ENCODE measurements at places on chromosomes 4 and X.
A peak's percentile ranks its signal among the peaks of the same experiment; 100 is the strongest.

- no peak for DNase-seq
These were observed 3.5 kb upstream of the TAB3 start for GRCh38 chrX:30892591-30892990.

DNA sequence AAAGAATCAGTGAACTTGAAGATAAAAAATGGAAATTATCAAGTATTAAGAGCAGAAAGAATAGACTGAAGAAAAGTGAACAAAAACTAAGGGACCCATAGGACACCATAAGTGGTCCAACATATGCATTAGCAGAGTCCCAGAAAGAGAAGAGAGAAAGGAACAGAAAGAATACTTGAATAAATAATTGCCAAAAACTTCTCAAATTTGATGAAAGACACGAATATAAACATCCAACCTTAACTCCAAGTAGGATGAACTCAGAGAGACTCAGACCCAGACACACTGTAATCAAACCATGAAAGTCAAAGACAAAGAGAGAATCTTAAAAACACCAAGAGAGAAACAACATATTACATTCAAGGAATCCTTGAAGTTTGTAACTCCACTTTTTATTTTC lies 35.7 kb downstream of the MORC4 start:
- no peak for DNase-seq

- DNase-seq, result peak; percentile 4
These were observed 152.5 kb upstream of the SPRY1 start for GRCh38 chr4:123244137-123244536.

GRCh38 chr4:40685300-40685699 lies 55.6 kb upstream of the RBM47 start:
- DNase-seq, result no peak

DNA sequence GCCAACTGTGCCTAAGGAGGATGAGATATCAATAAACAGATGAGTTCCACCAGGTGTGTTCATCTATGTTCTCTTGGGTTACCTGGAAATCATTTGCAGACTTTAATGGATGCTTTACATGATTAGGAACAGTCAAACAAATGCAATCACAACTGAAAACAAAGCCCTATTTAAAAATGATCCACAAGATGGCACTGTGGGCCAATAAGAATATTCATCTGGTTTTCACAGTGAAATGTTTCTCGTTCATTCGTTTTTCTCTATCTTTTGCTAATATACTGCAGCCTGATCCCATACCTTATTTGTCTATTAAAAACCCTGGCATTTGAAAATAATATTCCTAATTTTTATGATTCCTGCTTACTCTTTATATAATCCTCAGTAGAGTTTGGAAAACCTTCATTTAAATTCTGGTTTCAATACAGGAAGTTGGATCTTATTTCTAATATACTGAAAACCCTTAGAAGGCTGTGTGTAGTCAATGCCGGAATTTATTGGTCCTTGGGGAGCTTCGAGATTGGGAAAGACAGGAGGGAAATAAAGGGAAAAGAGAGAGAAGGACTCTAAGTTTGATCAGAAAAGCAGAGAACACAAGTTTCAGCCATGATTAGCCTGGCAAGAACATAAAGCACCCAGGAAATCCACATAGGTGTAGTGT lies 63.8 kb upstream of the TAPT1 start:
- peak; percentile 17 for DNase-seq

DNA sequence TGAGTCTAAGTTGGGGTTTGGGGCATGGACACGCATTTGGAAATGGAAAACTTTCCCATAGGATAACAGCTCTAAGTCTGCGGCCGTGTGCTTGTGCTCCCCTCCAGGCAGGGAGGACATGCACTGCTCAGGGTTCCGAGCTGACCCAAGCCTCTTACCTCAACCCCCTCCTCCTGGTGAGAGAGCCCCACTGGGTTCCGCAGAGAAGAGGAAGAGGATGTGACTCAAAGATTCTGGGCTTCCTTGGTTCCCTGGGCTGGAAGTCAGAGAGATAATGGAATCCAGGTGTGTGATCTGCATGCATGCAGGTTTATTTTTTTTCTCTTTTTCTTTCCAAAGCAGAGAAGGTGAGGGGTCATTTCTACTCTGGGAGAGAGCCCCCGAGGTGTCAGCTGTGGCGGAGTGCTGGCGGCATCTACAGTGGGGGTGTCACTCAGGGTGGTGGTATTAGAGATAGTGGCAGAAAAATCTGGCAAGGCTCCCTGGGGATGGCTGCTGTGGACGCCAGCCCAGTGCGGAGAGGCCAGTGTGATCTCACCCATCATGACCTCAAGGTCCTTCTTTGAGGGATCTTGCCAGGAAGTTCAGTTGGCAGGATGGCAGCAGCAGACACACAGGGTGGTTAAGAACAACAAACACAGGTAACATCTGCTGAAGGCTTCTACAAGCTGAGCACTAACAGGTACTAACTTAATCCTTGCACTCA lies 168.7 kb upstream of the HAND2 start:
- no peak for DNase-seq

DNA sequence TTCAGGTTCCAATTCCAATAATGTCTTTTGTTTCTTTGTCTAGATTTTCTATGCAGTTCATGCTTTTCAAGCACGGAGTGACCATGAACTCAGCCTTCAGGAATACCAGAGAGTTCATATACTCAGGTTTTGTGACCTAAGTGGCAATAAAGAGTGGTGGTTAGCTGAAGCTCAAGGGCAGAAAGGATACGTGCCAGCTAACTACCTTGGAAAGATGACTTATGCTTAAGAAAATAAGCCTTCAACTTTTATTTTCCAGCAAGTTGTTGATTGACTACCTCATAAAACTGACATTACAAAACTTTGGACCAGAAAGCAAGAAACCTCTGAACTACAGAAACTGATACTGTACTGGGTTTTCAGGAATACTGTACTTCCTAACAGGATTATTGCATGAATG lies 30.8 kb downstream of the INTS12 start:
- DNase-seq, result no peak

GRCh38 chrX:57286507-57287251 lies at the start of gene FAAH2:
Gene FAAH2 (plus strand): TSS chrX:57286706. CDS start chrX:57286826, 120 bp downstream.
- DNase-seq, result peak; percentile 91

GRCh38 chr4:181949704-181950312 lies 293.4 kb upstream of the TENM3 start:
- no peak for DNase-seq

- DNase-seq, result no peak
These were observed 19.9 kb downstream of the NAT8L start for GRCh38 chr4:2079006-2079405.

- no peak for DNase-seq
These were observed 614.1 kb downstream of the PCDH7 start for GRCh38 chr4:31334086-31334910.

GRCh38 chr4:82381661-82382296 lies 8.0 kb upstream of the HNRNPD start:
- DNase-seq, result no peak

- DNase-seq, result peak; percentile 41
These were observed 851.9 kb upstream of the FRG1 start for GRCh38 chr4:189088780-189089179.

DNA sequence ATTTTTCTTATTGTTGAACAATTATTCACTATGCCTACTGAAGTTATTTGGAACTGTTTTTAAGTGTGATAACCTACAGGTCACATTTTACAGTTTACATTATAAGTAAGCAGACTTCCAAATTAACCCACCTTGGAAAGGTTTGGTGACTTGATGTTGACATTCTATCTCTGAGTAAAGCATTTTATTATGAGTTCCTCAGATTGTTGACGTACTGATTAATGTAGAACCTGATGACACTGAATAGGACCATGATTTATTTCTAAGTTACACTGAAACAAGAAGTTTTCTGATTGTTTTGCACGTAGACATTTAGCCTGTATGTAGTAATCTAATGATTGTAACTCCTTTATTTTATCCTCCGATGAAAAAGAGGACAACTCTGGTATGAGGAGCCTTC lies 17.0 kb upstream of the CXCL3 start:
- no peak for DNase-seq

GRCh38 chr4:37023504-37023903 lies 221.0 kb upstream of the NWD2 start:
- DNase-seq, result no peak

DNA sequence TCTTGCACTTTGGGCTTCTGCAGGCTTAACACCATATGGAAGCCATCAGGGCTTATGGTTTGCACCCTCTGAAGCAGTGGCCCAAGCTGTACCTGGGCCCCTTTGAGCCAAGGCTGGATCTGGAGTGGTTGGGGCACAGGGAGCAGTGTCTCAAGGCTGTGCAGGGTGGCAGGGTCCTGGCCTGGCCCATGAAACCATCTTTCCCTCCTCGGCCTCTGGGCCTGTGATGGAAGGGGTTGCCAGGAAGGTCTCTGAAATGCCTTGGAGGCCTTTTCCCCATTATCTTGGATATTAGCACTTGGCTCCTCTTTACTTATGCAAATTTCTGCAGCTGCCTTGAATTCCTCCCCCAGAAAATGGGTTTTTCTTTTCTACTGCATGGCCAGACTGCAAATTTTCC lies 134.7 kb upstream of the USP9X start:
- no peak for DNase-seq

DNA sequence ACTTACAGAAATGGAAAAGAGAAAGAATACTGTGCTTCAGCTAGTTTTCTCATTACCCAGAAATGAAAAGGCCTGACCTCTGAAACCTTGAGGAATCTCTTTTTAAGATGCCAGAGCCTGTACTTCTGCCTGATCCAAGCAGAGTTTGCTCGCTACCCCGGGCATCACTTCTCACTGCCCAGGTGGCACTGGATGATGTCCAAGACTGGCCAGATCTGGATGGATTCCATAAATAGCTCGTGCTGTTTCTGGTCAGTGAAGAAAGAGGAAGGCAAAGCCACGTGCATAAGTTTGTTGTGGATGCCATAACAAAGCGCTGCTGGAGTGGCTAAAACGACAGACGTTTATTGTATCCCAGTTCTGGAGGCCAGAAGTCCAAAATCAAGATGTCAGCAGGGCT lies 133.5 kb downstream of the TBL1X start:
- DNase-seq, result no peak

DNA sequence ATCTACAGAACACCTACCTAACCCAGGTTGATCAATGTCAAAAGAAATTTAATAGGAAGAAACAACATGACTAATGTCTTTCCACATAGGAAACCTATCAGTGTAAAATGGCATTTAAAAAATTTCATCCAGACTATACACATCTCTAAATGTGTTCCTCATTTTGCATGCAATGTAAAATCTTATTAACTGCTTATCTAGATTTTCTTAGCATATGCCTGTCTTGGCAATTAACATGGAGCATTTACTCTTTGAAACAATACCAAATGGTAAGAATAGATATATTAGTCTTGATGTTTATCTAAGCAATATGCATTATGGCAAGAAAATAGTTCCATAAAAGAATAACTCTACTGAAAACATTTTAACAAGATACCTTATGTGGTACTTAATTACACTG lies 199.8 kb downstream of the TRAM1L1 start:
- DNase-seq, result no peak

- DNase-seq, result peak; percentile 4
These were observed 24.8 kb downstream of the CYTL1 start for GRCh38 chr4:4994312-4995097.

DNA sequence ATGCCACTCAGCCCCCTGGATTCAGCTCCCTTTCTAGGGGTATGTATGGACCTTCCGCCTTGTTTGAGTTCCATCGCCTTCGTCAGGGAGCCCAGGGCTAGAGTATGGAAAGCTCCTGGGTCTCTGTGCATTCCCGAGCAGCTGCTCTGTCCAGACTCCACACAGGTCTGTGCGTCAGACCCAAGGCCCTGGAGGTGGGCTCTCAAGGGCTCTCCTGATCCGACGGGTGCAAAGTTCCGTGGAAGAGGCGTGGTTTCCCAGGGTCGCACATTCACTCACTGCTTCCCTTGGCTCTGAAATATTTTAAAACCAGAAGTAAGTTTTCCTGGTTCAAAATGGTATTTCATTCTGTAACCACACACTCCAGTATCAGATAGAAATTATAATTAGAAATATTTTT lies 863.2 kb downstream of the TRIML1 start:
- no peak for DNase-seq

GRCh38 chrX:91311969-91312368 lies 122.7 kb upstream of the PABPC5 start:
- DNase-seq, result no peak

- no peak for DNase-seq
These were observed 41.7 kb downstream of the ATP11C start for GRCh38 chrX:139890991-139891700.

- DNase-seq, result no peak
These were observed 47.5 kb downstream of the CCNI start for GRCh38 chr4:77028246-77028645.

GRCh38 chr4:79584352-79584751 lies 176.3 kb upstream of the GK2 start:
- DNase-seq, result no peak

- no peak for DNase-seq
These were observed 2.3 kb downstream of the TXK start for GRCh38 chr4:48131736-48132135.

GRCh38 chrX:53249408-53250042 lies 24.5 kb upstream of the KDM5C start:
- no peak for DNase-seq

DNA sequence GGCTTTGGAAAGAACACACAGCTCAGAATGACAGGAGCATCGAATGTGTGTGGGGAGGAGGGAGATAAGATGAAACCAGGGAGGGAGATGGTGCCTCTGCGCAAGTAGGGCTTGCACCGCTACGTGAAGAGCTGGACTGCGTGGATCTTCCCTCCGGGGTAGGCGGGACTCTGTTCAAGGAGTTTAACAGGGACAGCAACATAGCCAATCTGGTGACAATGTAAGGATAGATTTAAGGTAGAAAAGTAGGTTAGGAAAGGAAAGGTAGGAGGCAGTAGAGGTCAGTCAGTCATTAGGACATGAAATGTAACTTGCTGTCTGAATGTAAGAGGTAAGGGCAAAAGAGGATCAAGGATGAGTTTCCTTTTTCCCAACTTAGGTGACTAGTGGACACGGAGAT lies 152.5 kb downstream of the DCTD start:
- no peak for DNase-seq

GRCh38 chr4:101019313-101019712 lies 328.0 kb downstream of the PPP3CA start:
- no peak for DNase-seq

- DNase-seq, result no peak
These were observed 1153.8 kb upstream of the PCDH7 start for GRCh38 chr4:29566371-29566770.

DNA sequence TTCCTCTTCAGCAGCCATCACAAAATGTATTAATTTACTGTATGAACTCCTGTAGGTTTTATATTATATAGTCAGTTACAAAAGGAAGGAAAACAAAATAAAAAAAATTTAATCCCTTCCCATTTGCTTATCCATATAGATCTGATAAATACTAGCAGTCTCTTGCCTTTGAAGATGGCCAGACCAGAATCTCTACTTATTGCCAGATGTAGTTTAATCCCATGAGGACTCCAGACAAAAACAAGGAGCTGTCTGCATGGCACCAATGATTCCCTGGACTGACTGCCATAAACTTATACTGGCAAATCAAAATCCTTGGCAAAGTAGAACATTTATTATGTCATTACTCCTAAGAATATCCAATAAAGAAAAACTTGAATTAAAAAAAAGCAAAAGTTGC lies 223.3 kb upstream of the MAB21L2 start:
- no peak for DNase-seq

DNA sequence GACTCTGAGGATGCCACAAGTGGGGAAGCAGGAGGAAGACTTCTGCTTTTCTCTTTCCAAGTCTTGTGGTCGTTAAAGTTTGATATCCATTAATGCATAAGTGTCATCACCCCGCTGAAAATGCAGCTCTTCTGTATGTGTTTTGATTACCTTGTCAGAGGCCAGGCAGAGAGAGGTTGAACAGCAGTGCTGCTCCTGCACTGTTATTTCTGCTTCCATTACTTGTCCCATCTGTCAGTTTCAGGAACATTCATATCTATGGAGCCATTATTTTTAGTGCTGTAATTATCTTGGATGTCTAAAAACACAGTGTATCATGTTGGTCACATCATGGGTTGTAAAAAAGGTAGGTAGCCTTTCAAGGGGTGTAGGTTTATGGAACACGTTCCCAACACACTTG lies 62.0 kb upstream of the ESX1 start:
- no peak for DNase-seq

Data from NCI-H146 (cell line).